Cardiac fibroblast (primary cell): ENCODE measurements at places on chromosomes 6 and 20.

DNA sequence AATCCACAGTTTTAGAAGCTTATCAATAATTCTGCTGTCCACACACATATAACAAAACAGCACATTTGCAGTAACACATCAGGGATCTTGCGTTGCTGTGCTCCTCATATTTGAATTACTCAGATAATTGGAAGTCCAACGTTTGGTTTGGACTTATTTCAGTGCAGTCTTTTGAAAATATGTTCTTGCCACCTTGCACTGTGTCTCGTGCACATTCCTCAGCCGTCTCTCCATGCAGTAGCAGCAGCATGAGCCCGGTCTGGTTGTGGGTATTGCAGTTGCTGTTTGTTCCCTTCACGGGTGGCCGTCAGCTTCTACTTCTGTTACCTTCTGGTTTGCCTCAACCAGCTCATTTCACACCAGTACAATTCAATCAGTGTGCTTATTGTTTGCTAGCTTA lies 215.5 kb downstream of the SLC24A3 start:
- no peak for DNase-seq

DNA sequence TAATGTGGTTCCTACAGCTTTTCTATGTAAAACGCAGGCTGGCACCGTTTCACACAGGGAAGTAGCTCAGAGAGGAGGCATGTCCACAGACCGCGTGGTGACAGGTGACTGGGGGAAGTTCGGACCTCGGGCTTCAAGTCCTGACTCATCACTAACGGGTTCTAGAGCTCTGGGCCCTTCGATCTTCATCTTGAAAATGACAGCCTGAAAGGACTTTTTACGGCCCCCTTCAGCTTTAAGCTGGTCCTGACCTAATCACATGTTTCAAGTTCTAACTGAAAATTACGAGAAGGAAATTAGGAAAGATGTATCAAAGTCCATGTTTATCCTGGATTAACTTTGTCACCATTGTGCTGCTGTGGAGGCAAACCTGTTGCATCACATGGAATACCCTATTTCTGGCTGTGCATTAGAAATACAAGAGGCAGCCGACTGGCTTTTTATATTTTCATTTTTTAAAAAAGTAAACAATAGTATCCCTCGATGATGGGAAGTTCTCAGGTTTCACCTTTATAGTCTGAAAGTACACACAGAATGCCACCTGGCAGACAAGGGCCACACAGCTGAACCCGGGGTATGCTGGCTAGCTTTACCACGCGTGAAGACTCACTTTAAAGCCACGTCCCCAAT lies 2.0 kb downstream of the MAN1A1 start:
- no peak for DNase-seq

DNA sequence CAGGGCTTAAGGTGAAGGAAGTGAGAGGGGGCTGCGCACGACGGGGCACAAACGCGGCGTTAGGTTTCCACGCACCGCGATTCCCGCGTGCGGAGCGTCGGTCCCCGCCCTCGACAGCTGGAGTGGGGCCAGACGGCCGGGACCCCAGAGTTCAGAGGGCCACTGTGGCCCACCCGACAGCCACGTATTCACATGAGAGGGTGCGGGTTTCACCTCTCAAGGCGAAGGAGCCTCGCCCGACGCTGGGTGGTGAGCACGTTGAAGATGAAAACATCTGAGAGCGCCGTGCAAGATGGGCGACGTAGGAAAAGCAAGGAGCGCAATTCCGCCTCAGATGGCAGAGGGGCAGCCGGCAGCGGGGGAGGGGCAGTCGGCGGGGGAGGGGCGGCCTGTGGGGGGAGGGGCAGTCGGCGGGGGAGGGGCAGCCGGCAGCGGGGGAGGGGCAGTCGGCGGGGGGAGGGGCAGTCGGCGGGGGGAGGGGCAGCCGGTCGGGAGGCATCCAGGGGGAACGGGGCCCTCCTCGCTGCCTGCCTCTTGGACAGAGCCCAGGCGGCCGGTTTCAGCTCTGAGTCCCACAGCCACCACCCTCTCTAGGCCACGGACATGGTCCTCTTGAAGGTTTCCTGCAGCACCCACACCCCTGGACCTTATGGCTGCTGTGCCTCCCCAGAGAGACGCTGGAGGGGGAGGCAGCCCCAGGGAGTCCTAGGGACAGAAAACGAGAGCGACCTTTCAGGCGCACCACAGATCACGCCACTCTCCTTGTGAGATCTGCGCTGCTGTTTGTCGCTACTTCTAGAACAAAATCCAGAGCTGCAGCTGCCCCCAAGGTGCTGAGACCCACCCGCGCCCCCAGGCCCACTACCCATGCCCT lies 113.7 kb downstream of the DLL1 start:
- no peak for DNase-seq

- peak; percentile 58 for DNase-seq
Observed at GRCh38 chr6:88349511-88349910, 183.4 kb upstream of the CNR1 start.

GRCh38 chr6:163543321-163543720 lies 128.8 kb downstream of the QKI start:
- DNase-seq, result no peak

DNA sequence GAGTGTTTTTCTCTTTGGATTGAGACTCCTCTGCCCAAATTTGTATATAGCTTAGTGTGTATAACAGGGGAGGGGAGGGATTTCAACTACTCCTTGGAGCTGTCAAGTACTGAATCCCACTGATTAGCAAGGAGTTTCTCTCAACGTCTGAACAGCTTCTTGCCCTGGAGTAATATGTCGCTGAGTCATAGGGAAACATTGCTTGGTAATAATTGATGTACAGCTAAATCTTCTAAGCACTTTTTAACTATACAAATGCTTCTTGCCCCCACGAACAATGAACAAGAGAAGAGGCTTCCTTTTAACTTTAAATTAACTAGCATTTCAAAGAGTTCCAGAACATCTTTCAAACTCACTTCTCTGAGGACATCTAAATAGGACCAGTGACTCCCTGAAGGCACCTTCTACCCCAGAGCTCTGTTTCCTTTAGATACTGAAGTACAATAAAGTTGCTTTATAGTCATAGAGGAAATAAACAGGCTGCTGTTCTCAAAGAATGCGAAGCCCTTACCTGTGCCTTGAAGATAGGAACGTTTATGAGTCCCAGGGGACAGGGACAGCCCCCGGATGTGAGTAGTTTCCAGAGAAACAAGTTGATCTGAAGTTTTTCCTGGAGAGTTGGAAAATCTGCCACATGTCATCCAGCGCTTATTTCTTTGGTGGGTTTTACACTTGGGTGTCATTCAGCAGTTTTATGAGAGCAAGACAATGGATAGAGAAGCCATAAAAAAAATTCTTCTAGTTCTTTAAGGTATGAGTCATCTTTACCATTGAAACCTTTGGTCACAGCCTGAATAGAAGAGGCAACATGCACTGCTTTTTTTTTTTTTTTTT lies 462.5 kb upstream of the BTBD3 start:
- peak; percentile 63 for DNase-seq

- DNase-seq, result peak; percentile 33
Observed at GRCh38 chr20:8646716-8647115, 422.2 kb upstream of the PLCB4 start.

GRCh38 chr6:135534773-135535380 lies 37.3 kb upstream of the AHI1 start:
- no peak for DNase-seq

GRCh38 chr6:163414946-163415619 lies 565 bp downstream of the QKI start:
- no peak for DNase-seq

DNA sequence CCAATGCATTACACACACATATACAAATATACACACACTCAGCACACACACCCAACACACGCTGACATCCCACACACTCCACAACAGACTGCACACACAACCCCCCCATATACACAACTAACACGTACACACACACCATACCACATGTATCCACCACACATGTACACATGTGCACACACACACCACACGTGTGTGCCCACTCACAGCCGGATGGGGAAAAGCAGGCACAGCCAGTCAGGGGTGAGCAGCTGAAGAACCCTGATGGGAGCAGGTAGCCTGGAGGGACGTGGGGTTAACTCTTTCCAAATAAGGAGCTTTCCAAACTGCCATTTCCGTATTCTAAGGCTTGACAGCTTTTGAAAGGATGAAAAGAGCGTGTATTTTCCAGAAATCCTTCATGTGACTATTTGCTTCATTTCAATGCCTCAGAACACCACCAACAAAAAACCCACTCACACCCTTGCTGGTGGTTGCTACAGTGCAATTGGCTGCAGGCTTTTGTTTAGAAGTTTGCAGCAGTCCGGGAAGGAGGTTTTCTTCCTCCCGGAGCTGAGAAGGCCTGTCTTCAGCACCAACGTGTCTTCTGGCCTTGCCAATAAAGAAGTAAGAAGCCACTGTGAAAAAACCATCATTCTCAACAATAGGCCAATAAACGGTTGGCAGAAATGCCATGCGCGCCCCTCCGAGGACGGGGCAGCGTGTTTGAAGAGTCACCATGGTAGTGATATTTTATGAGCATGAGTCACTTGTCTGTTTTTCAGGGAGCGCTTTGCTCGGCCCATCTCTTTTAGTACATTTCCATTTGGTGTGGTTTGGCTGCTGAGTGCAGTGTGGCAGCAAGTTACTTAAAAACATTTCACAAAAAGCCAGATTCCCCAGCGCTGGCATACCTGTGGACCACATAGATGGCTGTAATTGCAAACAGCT lies 131.3 kb upstream of the GMDS start:
- DNase-seq, result peak; percentile 15

- DNase-seq, result peak; percentile 54
Observed at GRCh38 chr6:41546866-41547798, 951 bp downstream of the FOXP4 start.

DNA sequence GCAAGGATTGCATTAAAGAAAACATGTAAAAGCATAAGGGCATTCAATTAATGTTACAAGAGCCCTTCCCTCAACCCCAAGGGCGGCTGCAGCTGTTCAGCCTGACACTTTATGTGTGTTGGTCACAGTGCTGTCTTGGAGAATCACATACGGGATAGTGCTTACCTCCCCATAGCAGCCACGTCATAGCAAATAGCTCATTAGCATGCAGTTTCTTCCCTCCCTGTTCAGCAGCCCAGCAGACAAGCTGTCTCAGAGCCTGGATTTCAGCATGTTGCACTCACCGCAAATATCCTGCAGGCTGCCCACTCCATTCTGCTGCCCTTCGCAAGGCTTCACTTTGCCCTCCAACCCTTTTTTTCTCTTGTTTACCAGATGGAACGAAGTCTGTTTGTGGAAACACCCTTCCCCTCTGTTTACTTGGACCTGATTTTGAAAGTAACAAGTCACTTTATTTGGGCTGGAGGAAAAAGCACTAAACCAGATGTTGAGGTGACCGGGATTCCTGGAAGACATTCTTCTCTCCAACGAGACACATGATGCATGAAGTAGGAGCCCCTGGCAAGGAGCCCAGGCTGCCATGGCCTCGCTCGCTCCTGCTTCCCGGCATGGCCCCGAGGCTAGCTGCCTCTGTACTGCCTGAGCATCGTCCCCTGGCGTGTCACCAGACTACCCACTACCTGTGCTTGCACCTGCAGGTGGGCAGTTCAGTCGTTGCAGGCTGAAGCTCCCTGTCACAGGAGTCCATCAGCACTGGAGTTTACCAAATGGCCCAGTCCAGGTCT lies 151.6 kb upstream of the GMDS start:
- peak; percentile 57 for DNase-seq

GRCh38 chr20:40672095-40672494 lies 16.9 kb downstream of the MAFB start:
- no peak for DNase-seq

DNA sequence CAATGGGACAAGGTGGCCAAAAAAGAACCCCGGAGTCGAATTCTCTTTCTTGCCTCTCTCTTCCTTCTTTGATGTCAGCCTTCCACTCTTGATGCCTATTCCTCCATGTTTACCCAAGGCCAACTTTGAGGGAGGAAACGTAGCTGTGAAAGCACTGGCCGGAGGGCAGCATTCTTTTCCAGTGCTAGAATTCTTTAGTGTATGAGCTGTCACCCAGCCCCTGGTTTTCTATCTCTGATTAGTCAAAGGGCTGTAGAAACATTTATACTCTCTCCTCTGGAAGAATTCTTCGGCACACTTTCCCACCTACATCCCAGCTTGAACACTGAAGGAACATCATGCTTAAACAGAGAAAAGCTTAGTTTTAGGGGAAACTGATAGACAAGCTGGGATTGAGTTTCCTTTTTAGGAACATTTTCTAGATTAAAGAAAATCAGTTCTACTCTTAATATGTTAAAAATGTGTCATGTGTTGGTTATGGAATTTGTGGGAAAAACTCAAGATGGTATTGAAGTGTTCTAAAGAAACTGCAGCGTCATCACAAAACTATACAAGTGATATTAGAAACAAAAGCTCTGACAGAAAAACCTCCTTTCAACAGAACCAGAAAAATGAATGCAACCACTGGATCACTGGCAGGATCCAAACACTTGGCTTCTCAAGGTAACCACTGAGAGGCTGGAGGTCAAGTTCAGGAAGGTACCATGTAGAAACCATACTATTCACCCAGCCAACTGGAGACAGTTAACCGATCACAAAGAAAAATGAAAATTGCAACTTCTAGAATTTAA lies 20.7 kb upstream of the UTRN start:
- DNase-seq, result peak; percentile 94
